ENCODE measurements at places on chromosomes 1 and 21.

- DNase-seq = no peak
Measured at GRCh38 chr21:38039369-38039768, 123.1 kb upstream of the KCNJ6 start.

DNA sequence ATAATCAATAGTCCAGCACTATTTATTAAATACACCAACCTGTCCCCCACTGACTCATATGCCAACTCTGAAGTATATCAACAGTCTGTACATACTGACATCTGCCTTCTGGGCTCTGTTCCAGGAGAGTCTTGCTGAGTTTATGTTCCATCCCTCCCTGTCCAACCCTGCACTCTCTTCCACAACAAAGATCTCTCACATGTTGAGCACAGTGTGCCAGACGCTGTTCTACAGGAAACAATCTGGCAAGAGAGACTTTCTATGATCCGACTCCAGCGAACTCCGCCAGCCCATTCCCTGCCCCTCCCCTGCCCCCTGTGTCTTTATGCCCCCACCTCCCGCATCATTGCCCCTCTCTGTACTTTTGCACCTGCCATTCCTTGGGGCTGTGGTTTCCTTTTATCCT, 3.4 kb downstream of the LACTBL1 start:
- peak; percentile 73 for DNase-seq

DNA sequence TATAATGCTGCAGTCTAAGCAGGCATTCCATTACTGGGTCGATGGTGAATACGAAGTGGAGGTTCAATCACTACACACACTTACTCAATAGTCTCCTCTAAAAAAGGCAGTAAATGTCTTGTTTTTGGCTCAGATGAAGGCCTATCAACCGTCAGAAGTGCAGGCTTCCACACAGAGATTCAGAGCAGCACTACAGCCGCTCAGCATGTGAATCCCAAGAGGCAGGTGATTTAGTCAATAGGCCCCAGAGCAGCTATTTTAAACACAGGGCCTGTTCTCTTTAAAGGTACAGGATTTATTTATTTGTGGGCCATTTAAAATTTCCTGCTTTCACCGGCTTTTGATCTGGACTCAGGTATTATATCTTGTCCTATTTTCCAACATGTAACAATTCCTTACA, 293.7 kb downstream of the RGS7 start:
- no peak for DNase-seq

DNA sequence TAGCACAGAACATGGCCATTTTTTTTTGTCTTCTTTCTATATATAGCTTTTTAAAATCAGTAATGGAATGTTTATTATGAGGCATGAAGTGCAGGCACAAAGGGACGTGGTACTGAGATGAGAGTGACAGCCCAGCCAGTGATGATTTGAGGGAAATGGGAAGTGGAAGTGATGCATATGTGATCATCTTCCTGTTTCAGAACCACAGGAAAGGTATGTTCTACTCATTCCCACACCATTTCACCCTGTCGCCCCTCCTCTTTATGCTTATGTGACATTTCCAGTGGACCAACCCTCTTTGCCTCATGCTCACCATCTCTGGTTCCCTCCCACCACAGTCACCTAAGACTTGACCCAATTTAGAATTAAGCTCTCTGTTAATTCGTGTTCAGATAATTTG, 24.3 kb downstream of the PTGS2 start:
- no peak for DNase-seq

DNA sequence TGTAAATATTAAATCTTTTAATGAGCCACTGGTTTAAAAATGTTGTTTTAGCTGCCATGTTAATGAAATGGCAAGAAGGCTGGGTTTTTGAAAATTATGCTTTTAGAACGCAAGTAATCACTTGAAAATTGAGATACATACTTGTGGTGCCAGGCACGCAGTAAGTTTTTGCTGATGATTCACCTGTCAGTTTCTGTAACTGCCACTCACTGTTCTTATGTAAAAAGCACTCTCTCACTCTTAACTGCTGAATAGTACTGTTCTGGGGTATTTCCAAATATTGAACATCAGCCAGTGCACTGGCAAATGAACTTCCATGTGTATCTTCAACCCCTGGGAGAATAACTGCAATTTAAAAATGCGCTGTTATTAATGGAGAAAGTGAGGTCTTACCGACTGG, 17.9 kb downstream of the LGALS8 start:
- no peak for DNase-seq

DNA sequence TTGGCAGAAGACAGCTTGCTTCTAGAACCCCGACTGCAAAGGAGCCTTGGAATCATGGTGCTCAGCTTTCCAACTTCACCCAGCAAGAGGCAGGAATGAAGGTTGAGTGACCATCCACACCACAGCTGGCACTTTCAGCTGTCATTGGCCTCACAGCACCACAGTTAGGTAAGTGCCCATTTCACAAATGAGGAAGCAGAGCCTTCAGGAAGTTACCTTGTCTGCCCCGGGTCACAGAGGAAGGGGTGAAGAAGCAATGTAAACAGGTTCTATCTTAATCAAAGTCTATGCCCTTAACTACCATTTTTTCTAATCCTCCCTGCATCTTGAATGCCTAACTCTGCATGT, 156.0 kb downstream of the GLUL start:
- peak; percentile 50 for DNase-seq
